GM10248 (cell line): ENCODE measurements at places on chromosomes 1 and 21.

GRCh38 chr1:110541906-110542395 is 23.0 kb upstream of the KCNA10 start:
- DNase-seq: no peak

DNA sequence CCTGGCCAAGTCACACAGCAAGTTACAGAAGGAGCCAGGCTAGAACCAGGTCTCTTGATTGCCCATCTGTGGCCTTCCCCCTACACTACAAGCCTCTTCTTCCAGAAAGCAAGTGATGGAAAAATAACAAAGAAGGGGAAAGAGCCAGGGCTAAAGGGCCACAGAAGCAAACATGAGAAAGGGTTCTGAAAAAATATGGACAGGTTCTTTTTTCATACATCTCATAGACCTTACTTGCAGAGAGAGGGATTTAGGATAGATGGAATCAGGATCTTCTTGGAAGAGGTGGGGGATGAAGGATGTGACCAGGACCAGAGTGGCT is 3.2 kb downstream of the RHBG start:
- no peak for DNase-seq

GRCh38 chr1:71080230-71080738 is 551 bp downstream of the ZRANB2 start:
- DNase-seq: no peak

GRCh38 chr1:54953846-54954245 is 26.6 kb upstream of the TMEM61 start:
- no peak for DNase-seq

- no peak for DNase-seq
Measured at GRCh38 chr1:153358691-153358975, 979 bp downstream of the S100A9 start.

DNA sequence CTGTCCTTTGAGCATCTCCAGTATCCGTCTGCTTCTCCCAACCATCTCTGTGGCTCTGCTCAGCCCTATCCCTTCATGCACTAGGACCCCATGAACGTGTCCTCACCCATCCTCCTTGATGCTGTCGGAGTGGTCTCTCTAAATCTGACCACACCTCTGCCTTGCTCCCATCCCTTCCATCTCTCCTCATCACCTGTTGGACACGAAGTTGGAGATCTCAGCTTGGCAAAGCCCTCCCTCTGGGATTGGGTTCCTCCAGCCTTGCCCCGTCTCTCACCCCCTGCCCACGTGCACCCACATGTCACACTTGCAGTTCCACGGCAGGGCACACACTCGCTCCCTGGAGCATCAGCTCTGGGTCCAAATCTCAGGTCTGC is 135.7 kb downstream of the ACTL8 start:
- DNase-seq: no peak

DNA sequence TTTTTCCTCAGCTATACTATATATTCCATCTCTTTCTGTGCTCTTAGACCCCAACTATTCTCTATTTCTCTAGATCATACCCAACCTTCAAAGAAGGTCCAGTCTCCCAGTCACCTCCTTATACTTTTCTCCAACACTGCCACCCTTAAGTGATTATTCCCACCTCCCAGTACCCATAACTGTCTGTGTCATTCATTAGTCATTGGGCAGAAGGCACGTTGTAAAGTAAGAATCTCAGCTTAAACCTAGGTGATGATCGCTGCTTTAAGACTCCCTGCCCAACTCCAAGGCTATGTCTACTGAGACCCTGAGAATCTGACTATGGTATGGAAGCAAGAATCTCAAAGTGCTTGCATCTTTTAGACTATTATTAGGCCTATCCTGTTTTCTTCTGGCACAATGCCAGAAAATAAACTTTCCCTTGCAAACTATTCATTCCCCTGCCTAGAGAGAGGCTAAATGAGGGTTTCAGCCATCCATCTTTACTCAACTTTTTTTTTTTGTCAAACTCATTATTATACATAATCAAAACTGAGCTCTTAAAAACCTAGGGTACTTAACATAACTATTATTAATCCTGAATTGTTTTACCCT is 174.3 kb upstream of the DPT start:
- DNase-seq: no peak

GRCh38 chr1:34923490-34923889 is 6.0 kb downstream of the DLGAP3 start:
- DNase-seq: no peak

DNA sequence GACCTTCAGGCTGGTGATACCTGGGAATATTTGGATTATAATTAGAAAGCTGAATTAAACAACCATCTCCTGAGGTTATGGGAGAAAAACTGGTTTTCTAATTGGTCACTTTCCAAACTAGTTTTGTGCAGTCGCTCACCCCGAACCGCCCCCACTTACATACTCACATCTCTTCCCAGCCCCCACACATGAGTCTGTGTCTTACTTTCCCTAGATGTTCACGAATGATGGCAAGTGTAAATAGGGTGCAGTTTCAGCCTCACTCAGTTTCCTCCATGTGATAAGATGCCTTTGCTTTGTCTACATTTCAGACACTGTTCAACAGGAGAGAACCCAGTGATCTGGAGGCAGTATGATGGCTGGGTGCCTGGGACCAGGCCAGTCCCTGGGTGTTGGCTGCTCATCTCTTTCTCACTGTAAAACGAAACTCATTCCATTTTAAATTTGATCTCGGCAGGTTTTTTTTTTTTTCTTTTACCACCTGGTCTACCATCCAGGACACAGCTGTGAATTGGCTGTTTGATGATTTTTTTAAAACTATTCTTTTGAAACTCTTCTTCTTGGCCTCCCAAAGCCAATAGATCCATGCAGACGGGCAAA is 164.3 kb upstream of the RAB4A start:
- no peak for DNase-seq

- DNase-seq: no peak
Measured at GRCh38 chr1:119779869-119780356, 11.2 kb upstream of the HMGCS2 start.

DNA sequence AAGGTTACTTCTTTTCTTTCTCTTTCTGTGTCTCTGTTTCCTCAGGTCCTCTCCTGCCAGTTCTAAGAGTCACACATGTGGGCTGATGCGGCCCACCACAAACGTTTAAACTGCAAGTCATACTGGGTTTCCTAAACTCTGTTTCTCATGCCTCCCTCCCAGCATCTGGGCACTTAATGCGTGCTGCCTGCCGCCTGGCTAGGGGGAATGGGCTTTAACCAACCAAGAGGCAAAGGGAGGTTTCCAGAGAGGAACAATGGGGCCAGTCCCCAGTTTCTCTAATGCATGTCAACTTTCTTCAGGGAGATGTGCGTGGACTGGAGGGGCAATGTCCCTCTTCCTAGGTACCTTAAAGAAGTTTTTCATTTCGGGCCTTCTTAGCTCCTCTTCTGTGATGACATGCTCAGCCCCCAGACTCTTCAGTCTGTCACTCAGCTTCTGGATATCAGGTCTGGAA is 19.9 kb upstream of the SRSF4 start:
- DNase-seq: no peak

DNA sequence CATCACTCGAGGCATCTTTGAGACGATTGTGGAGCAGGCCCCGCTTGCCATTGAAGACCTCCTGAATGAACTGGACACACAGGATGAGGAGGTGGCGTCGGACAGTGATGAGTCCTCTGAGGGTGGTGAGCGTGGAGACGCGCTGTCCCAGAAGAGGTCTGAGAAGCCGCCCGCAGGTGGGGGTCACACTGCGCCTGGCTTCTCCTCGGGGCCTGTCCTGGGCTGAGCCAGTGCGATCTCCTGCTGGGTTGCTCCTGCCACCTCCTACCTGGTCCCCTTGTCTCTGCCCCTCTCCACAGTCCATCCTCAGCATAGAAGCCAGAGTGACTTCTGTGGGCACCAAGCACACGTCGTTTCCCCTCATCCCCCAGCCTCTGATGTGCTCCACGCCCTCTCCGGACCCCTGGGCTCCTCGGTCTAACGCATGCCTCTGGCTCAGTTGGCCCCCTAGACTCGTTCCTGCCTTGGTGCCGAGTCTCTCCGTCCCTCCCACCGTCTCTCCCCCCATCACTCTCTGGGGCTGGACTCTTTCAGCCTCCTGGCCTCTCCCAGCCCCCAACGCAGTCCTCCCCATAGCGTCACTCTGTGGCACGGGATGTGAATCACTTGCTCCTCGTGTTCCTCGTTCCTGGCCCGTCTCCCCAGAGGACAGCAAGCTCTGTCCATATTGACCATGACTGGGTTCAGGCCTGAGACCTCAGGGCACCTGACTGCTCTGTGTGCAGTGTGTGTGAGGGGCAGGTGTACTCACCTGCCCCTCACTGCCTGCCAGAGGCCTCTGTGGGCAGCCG is 8.7 kb downstream of the RRP1 start:
- no peak for DNase-seq

GRCh38 chr1:15830258-15830657 is 17.2 kb upstream of the SPEN start:
- no peak for DNase-seq

GRCh38 chr1:84973498-84974334 is 23.2 kb downstream of the MCOLN2 start:
- DNase-seq: no peak

DNA sequence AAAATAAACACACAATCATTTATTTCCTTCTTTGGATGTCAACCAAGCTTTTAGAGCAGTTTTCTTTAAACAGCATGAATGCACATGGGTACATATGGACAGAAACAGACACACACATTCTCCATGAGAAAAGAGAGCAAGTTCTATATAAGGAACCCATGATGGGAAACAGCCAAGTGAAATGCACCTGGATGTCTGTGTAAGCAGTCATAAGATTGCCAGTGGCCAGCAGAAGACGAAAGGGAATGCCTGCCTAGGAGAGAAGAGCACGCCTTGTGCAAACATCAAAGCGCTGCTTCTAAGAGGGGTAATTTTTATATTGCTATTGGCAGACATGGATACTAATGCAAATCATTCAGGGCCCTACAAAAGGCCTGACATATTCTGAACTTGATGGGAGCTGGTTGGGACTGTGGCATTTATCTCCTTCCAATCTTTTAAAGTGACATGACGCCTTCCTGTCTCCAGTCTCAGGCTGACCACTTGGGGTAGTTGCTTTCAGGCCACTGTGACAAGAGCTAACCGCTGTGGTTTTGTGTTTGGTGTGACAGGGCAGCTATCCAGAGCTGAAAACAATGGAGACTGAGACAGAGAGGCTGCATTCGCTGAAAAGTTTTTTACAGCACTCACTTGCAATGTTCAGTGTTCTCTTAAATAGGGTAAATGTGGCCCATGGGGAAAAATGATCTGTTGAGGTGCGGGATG is 75.0 kb upstream of the DPT start:
- DNase-seq: no peak

DNA sequence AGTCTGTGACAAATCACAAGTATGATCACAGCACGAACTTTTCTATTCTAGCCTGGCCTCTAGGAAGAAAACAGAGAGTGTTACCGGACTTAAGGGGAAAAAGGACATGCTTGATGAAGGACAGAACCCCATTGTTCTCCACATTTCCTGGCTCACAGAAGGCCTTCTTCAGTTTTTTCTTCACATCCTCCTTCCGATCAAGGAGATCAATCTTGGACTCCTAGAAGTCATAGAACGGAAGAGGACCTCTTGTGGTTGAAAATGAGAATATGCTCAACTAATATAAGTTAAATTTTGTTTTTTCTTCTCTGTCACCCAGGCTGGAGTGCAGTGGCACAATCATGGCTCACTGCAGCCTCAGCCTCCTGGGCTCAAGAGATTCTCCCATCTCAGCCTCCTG is 30.3 kb downstream of the YARS1 start:
- DNase-seq: no peak

- no peak for DNase-seq
Measured at GRCh38 chr21:44952116-44952928, 12.5 kb downstream of the SLX9 start.

- no peak for DNase-seq
Measured at GRCh38 chr1:230798491-230798890, 51.3 kb downstream of the CAPN9 start.

GRCh38 chr1:45926330-45926729 is 122.9 kb downstream of the MAST2 start:
- no peak for DNase-seq

GRCh38 chr1:201877877-201878401 is 10.8 kb upstream of the SHISA4 start:
- DNase-seq: peak; percentile 53

- DNase-seq: peak; percentile 48
Measured at GRCh38 chr1:243596431-243597062, 253.5 kb downstream of the AKT3 start.

DNA sequence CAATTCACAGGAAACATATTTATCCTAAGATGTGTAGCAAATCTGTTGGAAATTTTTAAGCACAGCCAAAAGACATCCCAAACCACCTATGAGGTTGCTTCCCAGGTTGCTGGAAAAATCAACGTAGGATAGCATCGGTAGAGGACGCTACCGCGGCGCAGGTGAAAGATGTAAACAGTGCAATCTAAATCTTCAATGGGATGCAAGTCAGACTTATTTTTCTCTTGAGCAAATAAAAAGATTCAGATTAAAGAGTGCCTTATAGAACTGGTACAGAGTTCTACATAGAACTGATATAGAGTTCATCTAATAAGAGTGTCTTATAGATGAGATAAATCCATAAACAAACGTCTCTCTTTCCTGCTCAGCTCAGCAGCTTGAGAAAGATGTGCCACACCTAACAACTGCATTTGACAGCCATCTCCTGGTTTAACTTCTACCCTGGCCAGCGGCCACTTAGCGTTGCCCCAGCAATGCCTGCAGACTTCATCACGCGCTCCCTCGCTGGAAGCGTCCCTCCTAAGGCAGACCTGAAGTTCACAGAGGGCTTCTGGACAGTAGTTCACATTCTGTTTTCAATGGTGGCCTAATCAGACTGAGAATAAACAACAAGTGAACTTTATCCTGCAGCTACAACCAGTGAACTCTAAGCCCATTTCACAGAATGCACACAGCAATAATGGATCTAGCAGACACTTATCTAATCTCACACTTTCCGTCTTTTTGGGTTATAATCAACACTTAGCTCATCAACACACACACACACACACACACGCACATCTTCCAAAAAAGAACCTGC is 164.5 kb downstream of the TOMM20 start:
- DNase-seq: no peak

DNA sequence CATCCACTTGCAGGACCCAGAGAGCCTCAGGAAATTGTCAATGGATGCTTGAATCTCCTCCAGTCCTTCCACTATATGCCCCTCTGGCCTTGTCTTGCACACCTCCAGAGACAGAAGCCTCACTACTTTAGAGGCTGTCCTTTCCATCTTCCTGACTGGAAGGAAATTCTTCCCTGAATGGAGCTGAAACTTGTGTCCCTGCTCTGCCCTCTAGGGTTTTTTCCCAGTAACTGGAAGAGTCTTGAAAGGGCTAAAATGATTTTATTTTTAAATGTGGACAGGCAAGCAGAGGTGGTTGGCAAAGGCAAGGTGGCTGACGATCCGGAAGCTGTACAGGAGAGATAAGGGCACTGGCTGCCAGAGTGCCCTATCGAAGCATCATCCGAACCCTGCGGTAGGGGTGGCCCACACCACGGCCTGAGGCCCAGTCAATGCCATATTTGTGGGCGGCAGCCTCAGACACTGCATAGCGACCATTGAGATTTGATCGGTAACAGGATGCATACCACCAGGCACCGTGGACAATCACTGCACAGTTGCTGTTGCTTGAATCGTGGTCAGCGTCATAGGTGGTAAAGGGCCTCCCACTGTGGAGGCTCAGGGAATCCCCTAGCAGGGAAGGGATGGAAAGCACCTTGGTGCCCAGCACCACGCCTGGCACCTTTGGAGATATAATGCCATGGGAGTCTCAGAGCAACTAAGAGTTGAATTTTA is 2.3 kb upstream of the MAP3K6 start:
- no peak for DNase-seq

- DNase-seq: no peak
Measured at GRCh38 chr1:206115791-206116190, 1.4 kb downstream of the AVPR1B start.

GRCh38 chr1:195909061-195909460 is 699.2 kb downstream of the KCNT2 start:
- DNase-seq: no peak

- peak; percentile 89 for DNase-seq
Measured at GRCh38 chr1:1137256-1138045, 21.6 kb upstream of the C1orf159 start.
